ENCODE measurements at places on chromosomes 6 and 20. TPM values are rescaled to one million over a fixed set of nuclear protein-coding genes. Genes with fewer than 3 reads are reported as not detected.

GRCh38 chr6:125546841-125547251 is 202.6 kb upstream of the HEY2 start:
- no peak for DNase-seq

- DNase-seq, result no peak
Measured at GRCh38 chr6:140812636-140813035, 1320.1 kb upstream of the GJE1 start.

DNA sequence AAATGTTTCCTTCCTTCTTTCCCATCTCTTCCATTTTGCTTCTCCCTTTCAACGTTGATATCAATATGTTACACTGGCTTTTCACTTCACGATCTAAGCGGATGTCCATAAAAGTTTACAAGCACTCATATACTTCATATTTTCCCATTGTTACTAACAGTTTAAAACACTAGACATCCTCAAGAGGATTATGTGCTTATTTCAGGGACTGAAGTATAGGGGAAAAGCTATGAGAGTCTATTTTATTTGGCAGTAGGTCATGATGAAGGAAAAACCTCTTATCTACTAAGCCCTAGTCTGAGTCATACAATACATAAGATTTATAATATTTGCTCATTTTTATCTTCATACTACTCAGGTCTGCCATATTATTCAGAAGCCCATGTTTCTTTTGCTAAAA is 20.6 kb upstream of the EPB41L2 start:
- DNase-seq, result no peak

DNA sequence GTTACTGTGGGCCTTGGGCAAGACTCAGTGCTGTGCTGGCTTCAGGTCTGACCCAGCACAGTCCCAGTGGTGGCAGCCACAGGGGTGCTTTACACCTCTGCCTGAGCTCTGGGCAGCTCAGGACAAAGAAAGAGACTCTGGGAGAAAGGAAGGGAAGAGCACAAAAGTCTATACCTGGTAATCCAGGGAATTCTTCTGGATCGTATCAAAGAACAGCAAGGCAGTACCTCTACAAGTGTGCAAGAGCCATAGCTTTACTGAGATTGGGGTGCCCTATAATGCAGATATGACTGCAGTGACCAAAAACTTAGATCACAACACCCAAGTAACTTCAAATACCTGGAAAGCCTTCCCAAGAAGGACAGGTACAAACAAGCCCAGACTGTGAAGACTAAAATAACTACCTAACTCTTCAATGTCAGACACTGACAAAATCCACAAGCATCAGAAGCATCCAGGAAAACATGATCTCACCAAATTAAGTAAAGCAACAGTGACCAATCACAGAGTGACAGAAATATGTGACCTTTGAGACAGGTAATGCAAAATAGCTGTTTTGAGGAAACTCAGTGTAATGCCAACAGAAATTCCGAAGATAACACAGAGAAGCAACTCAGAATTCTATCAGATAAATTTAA is 47.9 kb upstream of the LIN28B start:
- DNase-seq, result no peak

- DNase-seq, result no peak
Measured at GRCh38 chr6:130811932-130812331, 15.3 kb upstream of the SMLR1 start.

The MYO6 gene
- polyA plus RNA-seq, result 111 TPM

The HLA-DMA gene
- 13.7 TPM for polyA plus RNA-seq

The SLC12A5 gene
- 1.0 TPM for polyA plus RNA-seq

The PPIL6 gene
- polyA plus RNA-seq, result 21.3 TPM

- no peak for DNase-seq
Measured at GRCh38 chr20:431012-431904, 23.2 kb downstream of the RBCK1 start.

DNA sequence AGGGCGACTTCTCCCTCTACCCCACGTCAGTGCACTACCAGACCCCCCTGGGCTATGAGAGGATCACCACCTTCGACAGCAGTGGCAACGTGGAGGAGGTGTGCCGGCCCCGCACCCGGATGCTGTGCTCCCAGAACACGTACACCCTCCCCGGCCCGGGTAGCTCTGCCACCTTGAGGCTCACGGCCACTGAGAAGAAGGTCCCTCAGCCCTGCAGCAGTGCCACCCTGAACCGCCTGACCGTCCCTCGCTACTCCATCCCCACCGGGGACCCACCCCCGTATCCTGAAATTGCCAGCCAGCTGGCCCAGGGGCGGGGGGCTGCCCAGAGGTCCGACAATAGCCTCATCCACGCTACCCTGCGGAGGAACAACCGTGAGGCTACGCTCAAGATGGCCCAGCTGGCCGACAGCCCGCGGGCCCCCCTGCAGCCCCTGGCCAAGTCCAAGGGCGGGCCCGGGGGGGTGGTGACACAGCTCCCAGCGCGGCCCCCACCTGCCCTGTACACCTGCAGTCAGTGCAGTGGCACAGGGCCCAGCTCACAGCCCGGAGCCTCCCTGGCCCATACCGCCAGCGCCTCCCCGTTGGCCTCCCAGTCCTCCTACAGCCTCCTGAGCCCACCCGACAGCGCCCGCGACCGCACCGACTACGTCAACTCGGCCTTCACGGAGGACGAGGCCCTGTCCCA is 57.5 kb upstream of the TMEM181 start:
- DNase-seq, result no peak

The RCAN2 gene
- 27.5 TPM for polyA plus RNA-seq

- DNase-seq, result no peak
Measured at GRCh38 chr6:43835872-43836419, 65.9 kb downstream of the VEGFA start.

The PSORS1C1 gene
- 0.40 TPM for polyA plus RNA-seq

DNA sequence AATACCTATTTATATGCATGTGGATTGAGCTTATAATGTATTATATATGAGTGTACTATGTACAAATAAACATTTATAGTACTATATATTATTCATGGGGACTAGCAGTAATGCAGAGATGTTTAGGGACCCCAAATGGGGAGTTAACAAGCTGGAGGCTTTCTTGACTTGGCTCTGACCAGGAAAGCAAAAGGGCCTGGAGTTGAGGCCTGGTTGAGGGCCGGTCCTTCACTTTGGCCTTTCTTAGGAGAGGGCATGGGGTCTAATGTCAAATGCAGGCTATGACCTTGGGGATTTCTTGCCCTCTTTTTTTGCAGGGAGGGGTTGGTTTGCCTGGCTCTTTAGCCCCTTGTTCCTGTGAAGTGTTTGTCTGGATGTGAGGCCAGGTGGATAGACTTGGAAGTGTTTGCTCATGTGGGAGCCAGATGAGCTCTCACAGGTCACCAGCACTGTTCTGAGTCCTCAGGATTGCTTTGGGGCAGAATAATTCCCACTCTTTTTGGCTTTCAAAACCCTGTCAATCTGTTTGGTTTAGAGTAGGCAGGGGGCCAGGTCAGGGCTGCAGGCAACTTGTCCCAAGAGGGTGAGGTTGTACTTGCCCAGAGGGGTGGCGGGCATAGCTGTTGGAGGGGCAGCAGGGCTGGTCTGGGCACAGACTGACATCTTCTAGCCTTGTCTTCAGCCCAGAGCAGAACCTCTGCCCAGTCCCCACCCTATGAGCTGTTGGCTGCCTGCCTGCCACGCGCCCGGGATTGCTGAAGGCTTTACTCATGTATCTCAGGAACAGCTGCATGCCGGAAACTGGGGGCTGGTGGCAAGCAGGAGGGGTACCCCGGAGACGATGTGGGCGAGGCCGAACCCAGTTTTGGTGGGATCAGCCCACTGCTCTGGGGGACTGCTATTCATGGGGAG is 14.6 kb downstream of the TJAP1 start:
- no peak for DNase-seq

DNA sequence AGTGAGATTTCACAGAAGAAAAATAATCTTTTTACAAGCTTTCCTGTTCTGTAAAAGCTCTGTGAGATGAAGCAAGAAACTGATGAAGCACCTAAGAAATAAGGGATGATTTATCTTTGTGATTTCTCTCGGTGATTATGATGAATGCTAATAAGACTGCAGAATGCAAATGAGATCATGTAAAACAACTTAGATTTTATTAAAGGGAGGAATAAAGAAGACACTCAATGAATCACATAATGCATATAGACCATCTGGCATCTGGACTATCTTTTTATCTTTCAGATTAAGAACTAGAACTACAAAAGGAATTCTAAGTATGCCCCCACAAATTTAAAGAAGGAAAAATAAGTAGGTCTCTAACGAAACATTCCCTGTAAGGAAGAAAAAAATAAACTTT is 361.5 kb upstream of the OPRM1 start:
- no peak for DNase-seq
